LNCaP clone FGC (cell line): ENCODE measurements at places on chromosomes 6 and 20.

GRCh38 chr6:126180585-126180984 lies 159.3 kb upstream of the CENPW start:
- DNase-seq, result no peak

DNA sequence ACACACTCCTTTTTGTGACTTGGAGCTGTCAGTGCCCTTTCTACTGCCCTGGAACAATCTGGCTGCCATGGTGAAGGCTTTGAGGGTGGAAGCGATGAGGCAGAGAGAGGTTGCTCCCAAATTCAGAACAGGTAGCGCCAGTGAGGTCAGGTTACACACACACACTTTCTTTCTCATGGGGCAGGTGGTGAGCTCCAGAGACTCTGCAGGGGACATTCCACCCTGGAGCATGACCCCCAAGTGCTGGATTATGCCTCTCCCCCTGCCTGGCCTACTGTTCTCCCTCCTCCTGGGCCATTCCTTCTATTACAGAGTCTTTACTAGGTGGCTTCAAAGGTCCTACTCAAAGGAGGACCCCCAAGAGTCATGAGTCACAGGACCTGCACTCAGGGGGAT lies 98.0 kb downstream of the EYA2 start:
- DNase-seq, result no peak

DNA sequence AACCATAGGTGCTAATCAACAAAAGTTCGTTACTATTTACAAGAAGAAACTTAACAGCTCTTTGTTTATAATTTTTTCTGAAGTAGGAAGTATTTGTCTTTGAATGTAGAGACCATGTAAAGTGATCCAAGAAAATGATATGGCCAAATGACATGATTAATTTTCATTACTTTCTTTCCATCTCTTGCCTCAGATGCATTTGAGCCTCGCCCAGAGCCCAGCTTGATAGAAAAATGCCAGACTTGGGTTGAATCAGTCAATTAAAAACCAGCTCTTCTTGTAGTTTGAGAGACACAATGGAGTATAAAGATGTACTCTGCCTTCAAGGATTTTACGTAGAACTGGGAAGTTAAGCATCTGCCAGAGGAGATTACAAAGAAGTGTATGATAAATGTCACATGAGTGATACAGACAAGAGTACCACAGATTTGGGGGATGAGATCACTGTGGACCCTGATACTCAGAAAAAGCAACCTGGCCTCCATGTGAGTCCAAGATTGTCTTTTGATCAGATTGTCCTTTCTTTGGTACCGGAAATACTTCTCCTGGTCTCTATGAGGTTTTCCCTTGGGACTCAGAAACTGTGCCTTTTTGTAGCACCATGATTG lies 92.5 kb upstream of the SUPT3H start:
- DNase-seq, result no peak

DNA sequence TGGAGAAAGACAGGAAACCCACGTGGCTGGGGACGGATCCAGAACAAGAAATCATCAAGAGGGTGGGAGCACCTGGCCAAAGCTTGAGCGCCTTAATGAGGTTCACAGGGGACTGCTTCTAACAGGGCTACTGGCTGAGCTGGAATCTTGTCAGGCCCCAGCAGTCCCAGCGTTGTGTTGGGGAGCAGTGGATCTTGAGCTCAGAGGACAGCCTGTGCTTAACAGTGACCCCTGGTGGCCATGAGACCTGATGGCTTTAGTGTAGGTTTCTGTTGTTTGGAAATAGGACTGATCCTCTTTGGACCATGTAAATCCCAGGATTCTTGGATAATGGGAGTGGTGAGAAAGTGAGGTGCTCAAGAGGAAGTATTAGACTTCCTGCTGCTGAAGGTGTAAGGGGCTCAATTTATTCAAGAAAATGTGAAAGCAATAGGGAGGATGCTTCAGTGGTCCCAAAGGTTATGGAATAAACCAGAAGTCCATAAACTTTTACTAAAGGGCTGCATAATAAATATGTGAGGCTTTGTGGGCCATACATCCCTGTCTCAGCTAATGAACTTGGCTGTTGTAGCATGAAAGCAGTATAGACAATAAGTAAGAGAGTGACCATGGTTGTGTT lies 216.2 kb downstream of the NFATC2 start:
- DNase-seq, result no peak

DNA sequence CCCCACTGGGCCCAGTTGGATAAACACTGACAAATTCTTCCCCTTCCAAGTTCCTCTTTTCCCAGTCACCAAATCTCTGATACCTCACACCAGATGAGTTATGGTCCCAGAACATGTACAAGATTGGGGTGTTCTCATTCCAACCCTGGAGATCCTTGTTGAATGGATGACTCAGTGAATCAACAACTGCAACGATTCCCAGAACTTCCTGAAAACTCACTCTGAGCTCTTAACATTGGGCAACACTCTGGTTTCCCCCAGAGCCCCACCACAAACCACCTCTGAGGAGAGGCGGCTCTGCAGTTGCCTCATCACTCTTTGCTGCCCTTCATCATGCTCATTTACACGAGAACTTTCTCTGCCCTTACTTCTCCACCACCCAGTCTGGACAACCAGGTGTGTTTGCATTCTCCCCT lies 115.2 kb downstream of the MRPL14 start:
- no peak for DNase-seq

GRCh38 chr20:8777911-8778310 lies 291.0 kb upstream of the PLCB4 start:
- DNase-seq, result no peak

- no peak for DNase-seq
Observed at GRCh38 chr20:13690943-13691342, 52.2 kb upstream of the TASP1 start.

GRCh38 chr6:131073577-131073976 lies 10.5 kb upstream of the EPB41L2 start:
- DNase-seq, result no peak

GRCh38 chr6:116036075-116036773 lies 24.5 kb downstream of the FRK start:
- no peak for DNase-seq

DNA sequence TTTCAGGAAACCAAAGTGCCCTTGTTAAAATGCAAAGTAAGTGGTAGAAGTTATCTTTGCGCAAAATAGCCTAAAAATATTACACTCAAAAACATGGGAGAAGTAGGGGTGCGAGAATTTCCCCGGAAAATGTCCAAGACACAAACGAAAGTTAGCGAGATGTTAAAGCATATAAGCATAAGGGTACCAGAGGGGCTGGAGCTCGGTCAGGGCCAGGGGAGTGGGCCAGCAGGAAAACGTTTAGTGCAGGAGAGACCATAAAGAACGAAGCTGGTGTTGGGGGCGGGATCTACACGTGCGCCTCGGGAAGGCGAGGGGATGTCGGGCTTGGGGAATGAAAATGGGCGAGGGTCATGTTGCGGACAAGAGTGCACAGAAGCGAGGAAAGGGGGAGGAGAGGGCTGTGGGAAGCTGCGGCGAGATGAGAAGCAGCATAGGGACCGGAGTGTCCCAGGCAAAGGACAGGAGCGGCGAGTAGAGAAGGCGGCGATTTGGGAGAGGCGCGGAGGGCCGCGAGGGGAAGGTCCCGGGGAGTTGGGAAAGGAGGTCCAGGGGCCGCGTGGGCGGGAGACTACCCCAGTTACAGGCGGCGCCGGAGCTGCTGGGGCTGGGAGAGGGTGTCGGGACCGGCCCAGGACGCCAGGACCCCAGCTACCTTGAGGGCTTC lies 600 bp downstream of the XPO5 start:
- no peak for DNase-seq

DNA sequence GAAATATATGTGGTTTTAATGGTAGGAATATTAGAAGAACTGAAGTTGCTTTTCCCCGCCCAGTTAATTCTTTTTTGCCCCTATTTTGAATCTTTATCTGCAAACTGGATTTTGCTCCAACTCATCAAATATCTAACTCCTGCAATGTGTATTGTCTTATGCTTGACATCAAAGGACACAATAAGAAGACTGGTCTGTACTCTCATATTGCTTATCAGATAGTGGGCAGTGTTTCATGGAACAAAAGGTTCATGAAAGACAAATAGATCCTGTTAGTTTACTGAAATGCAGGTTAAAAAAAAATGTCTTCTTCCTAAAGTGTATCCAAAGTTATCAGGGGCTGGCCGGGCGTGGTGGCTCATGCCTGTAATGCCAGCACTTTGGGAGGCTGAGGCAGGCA lies 27.7 kb upstream of the GTF3C6 start:
- DNase-seq, result peak; percentile 66

DNA sequence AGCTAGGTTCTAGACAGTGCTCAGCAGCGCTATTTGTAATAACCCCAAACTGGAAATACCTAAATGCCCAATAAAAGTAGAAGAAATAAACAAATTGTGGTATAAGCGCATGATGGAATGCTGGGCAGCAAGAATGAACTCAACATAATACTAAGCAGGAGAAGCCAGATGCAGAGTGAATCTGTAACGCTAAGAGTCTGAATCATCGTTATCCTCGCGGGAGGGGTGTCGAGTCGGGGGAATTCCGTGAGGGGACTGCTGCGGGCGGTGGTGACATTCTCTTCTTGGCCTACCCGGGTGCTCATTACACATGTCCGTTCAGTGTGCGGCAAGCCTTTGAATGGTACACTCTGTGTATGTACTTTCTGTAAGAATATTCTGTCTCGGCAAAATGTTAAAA lies 83.7 kb downstream of the SULF2 start:
- no peak for DNase-seq

DNA sequence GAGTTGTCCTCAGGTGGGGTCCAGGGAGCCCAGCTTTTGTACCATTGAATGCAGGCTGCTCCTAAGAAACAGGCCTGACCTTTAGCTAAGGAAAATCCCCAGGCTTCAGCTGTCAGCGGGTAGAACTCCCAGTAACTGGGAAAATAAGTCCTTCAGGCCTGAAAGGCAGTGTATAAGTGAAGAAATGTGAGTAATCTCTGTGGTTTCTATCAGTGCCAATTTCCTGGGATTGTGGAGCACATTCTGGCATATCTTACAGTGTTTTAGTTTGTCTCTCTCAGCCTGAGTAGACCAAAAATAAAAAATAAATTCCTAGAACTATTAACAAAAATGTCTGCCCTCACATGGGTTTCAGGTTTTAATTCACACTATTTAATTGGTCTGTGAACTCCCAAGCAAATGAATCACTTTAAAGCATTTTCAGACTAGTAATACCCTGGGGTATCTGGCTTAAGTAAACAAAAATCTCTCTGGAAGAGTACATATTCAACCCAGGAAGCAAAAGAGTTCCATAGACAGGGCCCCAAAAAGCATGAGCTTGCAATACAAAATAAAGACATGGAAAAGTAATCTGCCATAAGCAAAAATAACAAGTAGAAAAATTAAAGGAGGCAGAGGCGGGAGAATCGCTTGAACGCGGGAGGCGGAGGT lies 566.2 kb upstream of the NOX3 start:
- DNase-seq, result no peak

GRCh38 chr6:9999796-10000195 lies 415.1 kb downstream of the TFAP2A start:
- no peak for DNase-seq

DNA sequence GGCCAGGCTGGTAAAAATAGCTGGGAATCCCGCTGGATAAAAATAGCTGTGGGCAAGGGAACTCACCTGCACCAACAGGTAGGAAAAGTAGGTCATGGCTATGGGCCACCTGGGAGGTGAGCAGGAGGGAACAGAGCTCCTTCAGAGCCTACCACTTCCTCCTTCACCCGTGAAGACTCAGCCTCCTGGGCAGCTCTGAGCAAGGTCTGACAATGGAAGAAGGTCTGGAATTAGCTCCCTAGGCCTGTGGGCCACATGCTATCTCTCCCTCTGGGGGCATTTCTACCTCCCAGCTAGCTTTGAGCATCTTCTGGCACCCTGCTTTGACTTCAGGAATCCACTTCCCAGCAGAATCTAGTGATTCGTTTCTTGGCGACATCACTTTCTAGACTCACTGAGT lies 153.9 kb downstream of the MRPL14 start:
- no peak for DNase-seq

DNA sequence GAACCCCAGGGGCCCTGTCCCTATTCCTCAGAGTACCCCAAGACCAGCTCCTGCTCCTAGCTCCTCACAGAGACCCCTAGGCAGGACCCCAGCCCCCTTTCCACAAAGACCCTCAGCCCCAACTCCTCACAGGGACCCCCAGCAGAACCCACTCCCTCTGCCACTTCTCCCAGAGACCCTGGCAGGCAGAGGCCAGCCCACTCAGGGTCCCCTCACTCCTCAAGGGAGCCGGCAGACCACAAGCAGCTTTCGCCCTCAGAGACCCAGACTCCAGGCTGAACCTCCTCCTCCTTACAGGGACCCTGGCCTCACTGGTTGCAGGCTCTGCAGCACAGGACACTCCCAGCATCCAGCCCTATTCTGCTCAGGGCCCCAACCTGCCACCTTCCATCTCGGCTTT lies 575 bp downstream of the SLC44A4 start:
- DNase-seq, result no peak

DNA sequence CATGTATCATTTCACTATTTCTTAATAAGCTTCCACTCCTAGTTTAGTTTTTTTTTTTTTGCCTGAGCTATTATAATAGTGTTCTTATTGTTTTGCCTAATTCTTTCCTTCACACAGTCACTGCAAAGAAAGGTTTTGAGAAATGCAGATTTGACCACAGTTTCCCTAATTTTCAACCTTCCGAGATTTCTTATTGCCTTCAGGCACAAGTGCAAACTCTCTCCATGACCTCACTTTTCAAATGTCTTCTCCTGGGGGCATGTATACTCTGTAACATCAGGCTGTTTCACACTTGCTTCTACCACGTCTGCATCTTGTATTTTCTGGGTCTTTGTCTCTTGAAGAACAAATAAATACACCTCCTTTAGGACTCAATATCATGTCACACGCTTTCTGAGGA lies 339.0 kb upstream of the CITED2 start:
- no peak for DNase-seq

DNA sequence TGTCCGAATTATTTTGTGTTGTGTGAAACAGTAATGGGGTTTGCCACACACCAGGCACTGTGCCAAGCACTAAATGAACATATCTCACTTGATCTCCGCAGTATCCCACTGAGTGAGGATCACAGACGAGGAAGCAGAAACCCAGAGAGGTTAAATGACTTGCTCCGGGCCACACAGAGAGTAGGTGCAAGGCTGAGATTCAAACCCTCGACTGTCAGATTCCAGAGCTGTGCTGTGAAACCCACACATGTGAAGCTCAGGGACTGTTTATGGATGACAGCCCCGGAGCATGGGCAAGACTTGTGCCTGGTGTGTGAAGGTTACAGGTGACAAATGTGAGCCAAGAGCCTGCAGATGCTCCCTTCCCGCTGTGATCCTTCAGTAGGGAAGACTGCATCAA lies 87.8 kb upstream of the SIRPA start:
- DNase-seq, result no peak

- DNase-seq, result no peak
Observed at GRCh38 chr6:37623666-37624065, 74.0 kb downstream of the MDGA1 start.

GRCh38 chr20:51366155-51366886 lies 176.2 kb downstream of the NFATC2 start:
- no peak for DNase-seq

DNA sequence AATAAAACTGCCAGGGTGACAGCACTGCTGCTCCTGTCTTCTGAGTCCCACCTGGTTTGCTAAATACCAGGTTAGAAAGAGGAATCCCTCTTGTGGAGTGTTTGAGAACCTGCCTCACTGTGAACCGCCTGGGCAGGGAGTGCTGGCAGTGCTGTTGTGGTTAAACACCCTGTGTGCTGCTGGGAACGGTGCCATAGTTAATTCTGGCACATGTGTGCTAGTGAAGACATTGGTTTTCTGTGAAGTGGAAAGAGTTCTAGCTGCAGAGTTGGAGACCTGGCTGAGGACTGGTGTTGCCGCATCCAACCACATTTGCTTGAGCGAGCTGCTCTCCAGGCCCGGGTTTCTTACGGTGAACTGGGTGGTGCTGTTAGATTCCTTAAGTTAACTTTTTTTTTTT lies 72.7 kb downstream of the IGF2R start:
- peak; percentile 84 for DNase-seq
